ENCODE measurements at places on chromosomes 5 and 9.

DNA sequence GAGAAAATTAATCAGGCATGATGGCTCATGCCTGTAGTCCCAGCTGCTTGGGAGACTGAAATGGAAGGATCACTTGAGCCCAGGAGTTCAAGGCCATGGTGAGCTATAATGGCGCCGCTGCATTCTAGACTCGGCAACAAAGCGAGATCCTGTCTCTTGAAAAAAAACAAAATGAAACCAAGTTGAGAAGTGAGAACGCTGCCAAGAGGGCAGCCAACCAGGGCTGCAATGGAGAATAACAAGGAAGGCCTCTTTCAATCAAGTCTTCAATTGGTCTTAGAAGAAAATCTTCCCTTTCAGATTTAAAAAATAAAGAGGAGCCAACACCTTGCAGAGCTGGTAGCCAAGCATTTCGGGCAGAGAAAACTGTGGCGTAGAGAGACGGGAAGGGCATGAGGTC is 14.7 kb downstream of the KIAA1958 start:
- DNase-seq, result no peak

GRCh38 chr5:162664846-162665245 is 597.3 kb downstream of the GABRG2 start:
- DNase-seq, result no peak

DNA sequence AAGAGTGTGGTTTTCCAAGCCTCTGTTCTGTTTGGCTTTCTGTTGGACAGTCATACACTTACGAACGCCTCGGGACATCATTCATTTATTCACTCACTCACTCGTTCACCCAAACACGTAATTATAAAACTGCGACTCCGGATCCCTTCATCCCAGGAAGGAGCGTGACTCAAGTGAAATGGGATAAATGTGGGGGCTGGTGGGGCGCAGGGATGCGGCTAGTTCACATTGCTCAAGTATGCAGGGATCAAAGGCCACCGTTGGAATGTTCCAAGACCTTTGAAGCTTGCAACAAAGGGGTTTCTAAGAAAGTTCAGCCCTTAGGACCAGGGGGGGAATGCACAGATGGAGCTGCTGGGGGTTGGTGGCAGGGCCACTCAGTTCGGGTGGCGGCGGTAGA is 64.2 kb downstream of the CFAP77 start:
- DNase-seq, result no peak

GRCh38 chr5:143213851-143214363 is 189.6 kb downstream of the NR3C1 start:
- DNase-seq, result no peak

DNA sequence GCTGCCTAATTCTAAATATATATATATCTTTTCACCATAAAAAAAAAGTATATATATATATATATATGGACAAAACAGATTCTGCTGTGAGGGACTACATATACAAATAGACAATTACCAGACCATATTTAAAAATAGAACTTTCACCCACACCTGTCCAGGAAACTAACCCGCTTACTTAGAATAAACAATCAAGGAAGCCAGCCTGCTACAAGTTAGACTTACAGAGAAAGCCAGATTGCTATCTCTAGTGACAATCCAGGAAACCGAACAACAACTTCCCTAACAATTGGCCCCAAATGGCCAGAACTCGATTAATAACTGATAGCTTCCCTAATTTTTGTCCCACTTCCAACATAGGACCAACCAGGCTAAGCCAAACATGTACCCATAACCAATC is 5.9 kb downstream of the GLDC start:
- DNase-seq, result no peak

DNA sequence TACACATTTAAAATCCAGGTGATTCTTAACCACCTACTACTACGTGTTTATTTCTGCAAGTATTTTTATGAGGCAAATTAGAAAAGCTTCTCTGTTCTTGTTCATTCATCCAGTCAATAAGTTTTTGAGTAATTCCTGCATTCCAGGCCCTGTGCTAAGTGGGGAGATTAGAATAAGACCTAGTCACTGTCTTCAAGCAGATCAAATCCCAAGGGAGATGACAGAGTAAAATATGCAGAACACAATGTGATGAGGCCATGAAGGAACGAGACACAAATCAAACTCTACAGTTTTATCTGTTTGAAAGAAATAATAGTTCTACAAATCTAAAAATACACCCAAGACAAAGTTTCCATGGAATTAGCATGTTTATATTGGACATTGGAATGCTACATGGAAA is 158.8 kb downstream of the CEP120 start:
- DNase-seq, result no peak

- peak; percentile 46 for DNase-seq
These were observed 1.3 kb downstream of the ADAMTS6 start for GRCh38 chr5:65480306-65480865.

DNA sequence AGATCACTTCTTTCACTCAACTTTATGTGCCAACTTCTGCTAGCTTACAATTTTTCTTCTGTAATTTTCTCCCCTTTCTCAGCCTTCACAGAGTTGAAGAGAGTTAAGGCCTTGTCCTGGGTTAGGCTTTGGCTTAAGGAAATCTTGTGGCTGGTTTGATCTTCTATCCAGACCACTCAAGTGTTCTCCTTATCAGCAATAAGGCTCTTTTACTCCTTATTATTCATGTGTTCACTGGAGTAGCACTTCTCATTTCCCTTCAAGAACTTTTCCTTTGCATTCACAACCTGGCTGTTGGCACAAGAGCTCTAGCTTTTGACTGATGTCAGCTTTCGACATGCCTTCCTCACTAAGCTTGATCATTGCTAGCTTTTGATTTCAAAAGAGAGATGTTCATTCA is 86.9 kb upstream of the ALDH1B1 start:
- no peak for DNase-seq

DNA sequence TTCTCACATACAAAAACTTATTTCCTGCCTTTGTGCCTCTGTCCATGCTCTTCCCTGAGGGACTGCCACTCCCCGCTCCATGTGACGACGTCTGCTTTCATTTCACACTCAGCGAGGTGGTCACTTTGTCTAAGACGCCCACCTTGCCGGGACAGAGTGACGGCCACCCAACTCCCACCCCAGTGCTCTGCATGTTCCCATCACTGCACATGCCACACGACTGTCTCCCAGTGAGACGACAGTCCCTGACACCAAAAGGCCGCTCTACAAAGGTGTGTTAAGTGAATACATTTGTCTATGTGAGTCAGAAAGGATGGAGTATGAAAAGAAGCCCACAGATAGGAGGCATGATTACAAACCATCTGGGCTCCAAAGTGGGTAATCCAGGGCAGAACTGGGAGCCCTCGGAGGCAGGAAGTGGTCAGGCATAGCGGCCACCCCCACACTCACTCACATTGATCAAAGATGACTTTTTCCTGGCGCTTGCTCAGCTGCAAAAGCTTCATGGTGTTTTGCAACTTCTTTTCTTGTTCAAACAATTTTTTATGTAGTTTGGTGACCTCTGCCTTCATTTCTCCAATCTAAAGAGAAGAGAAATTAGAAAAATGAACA is 185.8 kb downstream of the CDK5RAP2 start:
- no peak for DNase-seq

DNA sequence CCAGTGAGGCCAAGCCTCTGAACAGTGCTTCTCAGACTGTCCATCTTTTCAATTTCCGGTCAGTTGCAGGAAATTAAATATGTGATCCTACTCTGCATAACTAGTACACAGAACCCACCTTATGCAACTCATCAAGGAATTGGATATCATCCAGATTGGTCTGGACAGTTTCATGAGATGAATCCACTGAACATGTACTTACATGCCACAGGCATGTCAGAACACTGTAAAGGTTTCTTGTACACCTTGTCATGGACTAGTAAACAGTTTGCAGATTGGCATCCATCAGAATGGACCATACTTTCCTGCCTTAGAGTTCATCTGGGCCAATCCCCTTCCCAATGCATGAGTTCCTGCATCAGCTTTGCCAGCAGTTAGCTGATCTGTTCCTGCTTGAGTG is 30.4 kb downstream of the GARNL3 start:
- no peak for DNase-seq

DNA sequence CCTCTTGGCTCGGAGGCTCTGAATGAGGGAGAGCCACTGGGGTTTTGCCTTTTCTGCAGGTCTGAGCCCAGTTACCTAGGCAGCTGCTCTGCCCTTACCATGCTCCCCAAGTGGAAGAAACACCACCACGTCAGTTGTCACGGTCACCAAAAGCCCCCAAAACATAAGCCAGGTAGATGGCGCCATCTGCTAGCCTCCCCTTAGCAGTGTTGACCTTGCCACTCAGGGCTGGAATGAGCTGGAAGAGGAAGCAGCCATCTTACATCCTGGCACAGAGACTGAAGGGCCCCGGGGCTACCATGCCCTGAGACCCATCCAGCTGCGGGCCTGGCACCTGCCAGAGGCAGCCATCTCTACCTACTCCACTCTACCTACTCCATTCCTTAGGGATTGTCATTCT is 7.4 kb downstream of the ZER1 start:
- DNase-seq, result no peak

DNA sequence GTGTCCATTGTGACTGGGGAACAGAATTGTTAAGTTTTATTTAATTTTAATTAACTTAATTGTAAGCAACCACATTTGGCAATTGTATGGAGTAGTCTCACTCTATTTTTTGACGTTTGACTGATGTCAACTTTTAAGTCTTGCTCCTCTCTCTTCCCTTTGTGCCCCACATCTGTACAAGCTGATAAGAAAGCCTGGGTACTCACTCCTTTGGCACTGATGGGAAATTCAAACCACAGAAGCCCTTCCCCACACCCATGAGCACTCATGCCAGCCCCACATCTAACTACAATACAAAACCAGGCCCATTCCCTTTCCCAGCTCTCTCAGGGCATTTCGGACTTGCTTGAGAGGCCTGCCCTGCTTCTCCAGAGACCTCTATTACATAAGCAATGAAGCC is 451.5 kb upstream of the KIF2A start:
- no peak for DNase-seq

DNA sequence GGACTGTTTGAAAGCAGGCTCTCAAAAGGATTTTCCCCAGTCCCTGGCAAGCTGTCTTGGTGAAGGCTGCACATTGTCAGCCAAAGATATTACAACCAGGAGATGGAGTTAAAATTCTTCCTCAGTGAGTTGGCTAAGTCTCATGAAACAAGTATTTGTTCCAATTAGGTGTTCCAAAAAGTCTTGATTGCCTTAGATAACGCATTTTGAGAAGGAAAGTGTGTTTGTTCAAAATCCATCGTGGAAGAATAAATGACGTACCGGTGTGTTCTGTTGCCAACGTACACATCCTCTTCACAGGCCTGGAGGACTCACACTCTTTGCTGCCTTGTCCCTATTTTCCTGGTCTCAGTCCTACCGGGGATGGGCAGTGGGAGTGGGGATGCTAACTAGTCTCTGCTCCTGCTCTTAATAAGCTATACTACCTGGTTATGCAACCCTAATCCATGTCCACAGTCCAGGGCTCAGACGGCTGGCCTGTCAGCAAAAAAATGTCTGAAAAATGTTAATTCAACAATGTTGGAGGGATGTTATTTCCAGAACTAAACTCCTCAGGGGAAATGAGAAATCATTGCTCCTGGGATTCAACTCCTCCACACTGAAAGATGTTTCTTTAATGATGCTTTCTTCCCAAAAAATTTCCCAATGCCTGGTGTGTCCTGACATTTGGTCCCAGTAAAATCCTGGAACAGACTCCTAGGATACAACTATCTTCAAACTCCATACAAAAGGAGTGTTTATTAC is 175.3 kb upstream of the KLF9 start:
- no peak for DNase-seq

Data from NCI-H774 (cell line).